ENCODE measurements at places on chromosomes 4 and X.

DNA sequence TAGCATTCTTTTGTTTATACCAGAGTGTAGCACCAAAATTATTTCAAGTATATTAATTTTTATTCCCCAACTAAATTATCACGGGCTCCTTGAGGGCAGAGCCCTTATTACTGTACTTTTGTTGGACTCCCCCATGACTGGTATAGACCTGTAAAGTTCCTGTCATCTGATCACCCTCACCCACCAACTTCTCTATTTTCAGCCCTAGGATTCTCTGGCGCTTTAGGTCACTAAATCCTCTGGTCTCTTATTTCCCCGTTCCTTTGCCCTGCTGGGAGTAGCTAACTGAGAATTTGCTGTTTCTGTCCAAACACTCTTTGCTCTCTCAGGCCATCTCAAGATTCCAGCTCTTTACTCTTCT lies 3.2 kb upstream of the XKRX start:
- no peak for DNase-seq

DNA sequence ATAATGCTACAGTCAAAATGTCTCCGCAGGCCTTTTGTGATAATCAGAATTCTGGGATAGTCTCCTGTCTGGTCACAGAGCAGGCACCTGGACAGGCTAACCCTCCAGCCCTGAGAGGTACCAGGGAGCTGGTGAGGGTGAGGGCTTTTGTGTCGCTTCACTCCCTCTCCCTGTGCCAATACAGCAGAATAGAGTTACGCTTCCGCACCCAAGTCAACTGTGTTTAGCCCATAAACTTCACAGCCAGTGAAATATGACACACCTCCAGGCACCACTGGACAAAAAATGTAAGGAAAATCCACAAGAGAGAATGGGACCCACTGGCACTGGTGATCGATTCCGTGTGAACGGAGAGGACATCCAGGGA lies 1.3 kb downstream of the GAK start:
- DNase-seq = no peak

DNA sequence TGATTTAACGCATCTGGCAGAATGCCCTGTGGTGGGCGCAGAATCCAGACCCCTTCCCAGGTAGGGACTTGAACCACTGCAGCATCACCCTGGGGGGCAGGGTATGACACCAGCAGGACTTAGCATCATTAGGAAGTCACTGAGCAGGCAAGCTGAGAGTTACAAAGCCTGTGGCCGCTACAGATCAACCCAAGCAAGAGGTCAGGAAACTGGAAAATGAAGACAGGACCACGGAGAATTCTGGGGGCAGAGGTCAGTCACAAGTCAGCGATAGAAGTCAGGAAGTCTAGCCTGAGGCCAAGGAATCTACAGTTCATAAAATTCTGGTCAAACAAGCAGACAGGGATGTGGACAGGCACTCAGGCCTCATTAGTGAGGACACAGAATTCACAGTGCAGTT lies 108.4 kb downstream of the CHIC2 start:
- DNase-seq = no peak

DNA sequence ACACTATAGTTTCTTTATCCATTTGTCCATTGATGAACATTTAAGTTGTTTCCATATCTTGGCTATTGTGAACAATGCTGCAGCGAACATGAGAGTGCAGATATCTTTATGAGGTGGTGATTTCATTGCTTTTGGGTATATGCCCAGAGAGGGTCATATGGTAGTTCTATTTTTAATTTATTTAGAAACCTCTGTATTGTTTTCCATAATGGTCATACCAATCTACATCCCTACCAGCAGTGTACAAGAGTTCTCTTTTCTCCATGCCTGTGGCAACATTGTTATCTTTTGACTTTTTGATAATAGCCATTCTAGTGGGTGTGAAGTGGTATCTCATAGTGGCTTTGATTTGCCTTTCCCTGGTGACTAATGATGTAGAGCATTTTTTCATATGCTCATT lies 48.8 kb downstream of the EDA start:
- no peak for DNase-seq

- no peak for DNase-seq
Measured at GRCh38 chr4:23333946-23334878, 555.6 kb downstream of the PPARGC1A start.

- DNase-seq = peak; percentile 4
Measured at GRCh38 chr4:43132010-43132582, 239.6 kb downstream of the GRXCR1 start.

- DNase-seq = no peak
Measured at GRCh38 chr4:6813725-6814124, 31.2 kb downstream of the KIAA0232 start.

GRCh38 chr4:79233820-79234219 lies 92.0 kb downstream of the NAA11 start:
- DNase-seq = no peak

GRCh38 chr4:109559625-109559982 lies 442 bp upstream of the MCUB start:
- DNase-seq = peak; percentile 15

GRCh38 chr4:8586671-8587468 lies 5.7 kb upstream of the CPZ start:
- DNase-seq = no peak

GRCh38 chr4:145216535-145216934 lies 36.1 kb upstream of the OTUD4 start:
- DNase-seq = no peak

DNA sequence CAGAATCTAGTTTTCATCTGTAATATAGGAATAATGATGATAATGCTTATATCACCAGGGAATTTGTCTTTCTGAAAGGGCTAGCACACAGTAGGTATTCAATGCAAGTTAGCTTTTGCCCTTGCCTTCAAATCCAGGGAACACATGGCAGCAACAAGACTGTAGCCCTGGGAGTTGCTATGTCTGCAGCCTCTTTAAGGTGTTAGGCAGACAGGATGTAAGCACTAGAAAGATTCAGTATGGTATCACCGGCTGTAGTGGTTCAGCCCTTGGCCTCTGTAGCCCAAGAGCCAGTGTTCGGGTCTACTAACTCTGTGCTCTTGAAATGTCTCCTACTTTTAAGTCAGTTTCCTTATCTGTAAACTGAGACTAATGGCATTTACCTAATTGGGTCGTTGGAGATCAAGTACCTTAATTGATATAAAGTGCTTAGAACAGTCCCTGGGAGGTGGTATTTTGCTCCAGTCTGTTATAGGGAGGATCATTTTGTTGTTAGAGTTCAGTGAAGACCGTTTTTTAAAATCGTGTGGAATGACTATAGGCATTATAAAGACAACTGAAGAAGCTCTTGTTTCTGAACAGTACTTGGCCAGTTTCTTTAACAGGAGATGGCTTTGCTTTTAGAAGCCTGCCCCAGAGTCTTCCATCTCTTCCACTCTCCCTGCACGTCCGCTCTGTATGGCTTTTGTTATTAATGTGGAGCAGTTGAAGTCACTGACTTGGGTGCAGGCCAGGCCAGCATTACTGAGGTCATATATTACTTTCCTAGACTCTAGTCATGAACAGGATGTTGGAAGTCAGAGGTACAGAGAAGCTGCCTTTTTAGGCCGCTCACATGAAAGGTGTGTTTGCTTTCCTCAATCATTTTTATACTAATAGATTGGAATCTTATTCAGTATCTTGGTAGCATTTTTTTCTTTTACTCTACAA lies 44.8 kb downstream of the GAB1 start:
- peak; percentile 11 for DNase-seq

DNA sequence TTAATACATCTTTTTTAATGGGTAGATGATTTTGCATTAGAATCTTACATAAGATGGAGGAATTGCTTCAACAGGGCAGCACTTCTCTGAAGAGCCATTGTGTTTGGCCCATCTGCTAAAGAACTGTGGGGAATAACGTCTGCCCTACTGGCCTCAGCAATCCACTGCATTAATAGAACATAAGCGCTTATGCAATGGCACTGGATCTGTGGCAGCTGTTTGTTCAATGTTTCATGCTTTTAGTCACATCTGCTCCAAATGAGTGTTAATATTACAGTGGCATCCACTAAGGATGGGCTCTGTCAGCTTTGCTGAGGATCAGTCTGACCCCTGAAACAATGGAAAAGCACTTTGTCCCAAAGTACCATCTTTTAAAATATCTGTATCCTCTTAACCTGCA lies 279.0 kb upstream of the GK2 start:
- DNase-seq = no peak

DNA sequence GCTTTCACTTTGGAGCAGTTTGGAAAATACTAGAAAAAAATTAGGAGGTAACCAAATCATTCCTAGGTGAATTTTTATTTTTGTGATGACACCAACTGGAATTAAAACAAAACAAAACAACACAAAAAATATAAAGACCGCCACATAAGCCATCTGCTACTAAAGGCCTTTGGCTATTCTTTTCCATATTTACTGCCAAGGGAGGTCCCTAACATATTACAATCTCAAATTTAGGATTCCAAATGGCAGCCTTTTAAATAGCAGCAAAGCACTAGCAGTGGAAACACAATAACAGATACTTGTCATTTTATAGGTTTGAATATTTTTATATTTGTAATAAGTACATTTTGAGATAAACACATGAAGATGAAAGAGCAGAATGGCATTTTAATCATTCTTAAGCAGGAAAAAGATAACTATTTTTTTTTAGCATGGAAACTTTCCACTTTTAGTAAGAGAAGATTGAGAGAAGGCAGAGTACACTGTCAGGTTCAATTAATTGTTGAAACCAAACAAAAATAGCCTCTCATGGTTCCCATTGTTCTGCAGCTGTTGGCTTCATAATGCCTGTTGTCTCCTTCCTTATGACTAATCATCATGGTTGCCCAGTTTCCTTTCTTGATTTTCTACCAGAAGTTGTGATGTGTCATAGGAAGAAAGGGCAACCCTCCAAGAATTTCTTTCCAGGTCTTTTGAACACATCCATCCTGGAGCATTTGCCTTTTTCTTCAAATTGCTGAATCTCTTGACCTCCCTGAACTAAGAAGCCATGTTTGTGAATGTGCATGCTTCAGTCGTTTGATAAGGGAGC lies 219.0 kb upstream of the EMCN start:
- no peak for DNase-seq

- DNase-seq = no peak
Measured at GRCh38 chrX:73851014-73852009, 288.3 kb downstream of the CHIC1 start.

GRCh38 chrX:51614353-51615012 lies 4.2 kb downstream of the CENPVL3 start:
- no peak for DNase-seq

DNA sequence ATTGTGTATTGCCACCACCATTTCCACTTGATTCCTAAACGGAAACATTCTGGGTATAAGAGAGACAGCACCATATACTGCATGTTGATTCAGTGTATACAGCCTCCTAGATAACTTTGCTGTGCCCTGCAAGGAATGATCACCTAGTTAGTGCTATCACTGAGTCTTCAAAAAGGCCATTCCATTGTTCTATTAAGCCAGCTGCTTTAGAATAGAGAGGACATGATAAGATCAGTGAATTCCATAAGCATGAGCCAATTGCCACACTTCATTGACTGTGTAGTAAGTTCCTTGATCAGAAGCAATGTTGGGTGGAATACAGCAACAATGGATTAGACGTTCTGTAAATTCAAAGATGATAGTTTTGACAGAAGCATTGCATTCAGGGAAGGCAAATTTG lies 1047.3 kb downstream of the PCDH18 start:
- DNase-seq = no peak

DNA sequence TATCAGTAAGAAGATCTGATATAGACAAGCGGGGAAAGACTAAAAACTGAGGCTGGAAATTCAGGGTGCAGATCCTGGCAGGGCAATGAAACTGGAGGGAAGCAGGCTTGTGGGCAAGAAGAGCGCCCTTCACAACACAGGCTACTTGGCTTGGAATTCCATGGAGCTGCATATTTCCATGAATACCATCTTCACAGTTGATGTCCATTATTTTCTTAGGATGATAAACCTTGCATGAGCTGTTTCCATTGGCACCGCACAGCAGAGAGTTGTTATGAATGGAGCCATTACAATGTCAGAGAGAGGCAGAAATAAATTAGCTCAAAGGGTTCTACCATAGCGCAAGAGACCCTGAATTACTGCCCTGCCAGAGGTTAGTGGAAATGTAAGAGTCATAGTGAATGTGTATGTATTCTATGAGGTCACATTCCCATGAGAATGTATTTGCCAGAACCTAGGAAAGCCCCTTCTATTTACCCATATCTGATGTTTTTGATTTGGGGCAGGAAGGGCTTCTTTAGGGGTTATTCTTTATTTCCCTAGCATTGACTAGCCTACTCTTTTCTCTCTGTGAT lies 215.6 kb downstream of the PALLD start:
- DNase-seq = no peak

DNA sequence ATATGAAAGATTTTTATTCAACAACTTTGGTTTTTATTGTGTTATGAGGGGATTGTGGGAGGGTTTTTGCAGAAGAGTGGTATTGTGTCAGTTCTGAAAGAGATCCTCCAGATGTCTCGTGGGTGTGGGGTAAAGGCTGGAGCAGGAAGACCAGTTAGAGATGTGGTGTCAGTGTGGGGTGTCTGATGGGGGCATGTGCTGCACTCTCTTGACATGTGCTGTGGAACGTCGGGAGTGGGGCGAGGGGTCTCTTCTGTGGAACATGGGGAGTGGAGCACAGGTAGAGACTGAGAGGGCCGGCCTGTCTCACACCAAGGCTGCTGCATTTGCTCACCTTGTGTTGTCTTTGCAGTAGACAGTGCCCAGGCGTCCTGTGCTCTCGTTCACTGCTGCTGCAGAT lies 37.6 kb downstream of the FAM193A start:
- DNase-seq = no peak

DNA sequence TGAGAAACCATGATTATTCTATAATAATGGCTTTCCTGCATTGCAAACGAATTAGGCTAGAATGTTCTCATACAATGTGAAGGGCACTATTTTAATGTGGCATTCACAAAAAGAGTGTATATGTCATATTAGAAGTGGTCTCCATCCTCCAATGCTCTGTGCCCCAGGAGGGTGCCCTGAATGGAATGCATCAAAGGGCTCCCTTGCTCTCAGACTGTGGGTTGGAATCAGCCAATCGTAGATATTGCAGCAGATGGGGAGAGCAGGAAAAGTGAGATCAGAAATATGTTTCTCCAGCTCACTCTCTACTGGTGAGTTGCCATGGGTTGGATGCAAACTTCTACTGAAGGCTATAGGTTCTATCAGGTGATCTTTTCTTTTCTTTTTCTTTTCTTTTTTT lies 11.9 kb upstream of the NSUN7 start:
- DNase-seq = no peak
